ENCODE measurements at places on chromosomes 11 and 22.

DNA sequence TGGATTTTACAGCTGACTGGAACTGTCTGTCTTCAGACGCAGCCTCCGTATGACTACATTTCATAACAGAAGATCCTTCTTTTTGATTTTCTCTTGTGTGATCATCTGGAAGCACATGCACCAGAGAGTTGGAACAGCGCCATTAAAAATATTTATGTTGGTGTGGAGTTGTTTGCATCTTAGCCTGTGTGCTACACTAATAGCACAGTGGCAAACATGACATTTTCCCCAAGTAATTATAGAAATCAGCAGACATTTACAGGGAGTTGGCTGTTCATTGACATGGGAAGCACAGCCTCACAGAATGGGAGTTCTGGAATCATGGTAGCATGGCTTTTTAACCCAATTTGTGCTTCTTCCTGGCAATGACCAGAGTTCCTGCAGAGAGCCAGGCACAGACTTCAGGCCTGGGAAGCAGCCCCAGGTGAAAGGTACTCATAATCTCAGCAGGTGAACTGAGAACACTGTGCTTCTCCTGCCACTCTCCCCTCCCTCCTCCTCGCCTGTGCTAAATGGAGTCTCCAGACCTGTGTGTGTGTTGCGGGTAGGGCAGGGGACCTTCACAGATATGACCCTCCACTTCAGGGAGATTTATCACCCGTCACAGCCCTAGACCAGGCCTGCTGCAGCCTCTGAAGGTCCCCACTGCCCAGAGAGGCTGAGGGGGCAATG lies 82.8 kb upstream of the PLET1 start:
- DNase-seq, result no peak

GRCh38 chr11:65606876-65607613 lies 7.0 kb downstream of the MAP3K11 start:
- peak; percentile 48 for DNase-seq

DNA sequence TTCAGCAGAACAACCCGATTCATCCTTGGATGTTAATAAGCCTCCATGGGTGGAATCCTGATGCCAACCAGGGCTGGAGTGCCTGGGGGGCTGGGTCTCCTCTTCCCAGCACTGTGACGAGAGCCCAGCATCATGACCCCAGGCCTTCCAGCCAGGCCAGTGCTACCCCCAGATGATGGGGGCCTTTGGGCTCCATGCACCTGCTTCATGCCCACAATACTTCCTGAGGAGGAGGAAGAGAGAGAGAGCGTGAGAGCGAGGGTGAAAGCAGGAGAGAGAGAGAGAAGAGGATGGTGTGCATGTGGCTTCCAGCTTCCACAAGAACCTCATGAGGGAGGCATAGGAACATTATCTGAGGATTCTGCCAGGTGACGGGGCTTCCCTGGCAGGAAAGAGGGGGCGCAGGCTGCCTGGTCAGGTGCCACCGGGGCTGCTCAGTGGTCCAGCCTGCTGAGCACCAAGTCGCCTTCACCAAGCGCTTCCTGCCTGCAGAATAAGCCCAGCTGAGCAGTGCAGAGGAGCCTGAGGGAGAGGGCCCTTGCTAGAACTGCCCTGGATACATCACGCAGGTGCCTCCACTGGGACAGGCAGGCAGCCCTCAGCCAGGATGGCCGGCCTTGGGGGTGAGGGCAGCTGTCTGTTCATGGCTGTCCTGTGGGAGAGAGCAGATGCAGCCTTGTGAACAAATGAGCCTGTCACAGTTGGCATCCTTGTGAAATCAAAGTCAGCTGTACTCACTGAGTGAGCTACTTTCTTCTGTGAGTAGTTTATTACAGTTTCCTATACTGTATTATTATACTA lies 243.3 kb upstream of the B3GAT1 start:
- DNase-seq, result no peak

- no peak for DNase-seq
Measured at GRCh38 chr22:37062702-37063381, 11.3 kb downstream of the KCTD17 start.

DNA sequence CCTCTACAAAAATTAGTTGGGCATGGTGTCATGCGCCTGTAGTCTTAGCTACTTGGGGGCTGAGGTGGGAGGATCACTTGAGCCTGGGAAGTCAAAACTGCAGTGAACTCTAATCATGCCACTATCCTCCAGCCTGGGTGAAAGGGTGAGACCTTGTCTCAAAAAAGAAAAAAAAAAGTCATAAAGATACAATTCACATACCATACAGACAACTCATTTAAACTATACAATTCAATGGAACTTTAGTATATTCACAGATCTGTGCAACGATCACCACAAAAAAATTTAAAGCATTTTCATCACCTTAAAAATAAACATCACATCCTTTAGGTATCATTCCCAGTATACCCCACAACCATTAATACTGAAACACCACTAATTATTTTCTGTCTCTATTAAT lies 201.2 kb downstream of the PGR start:
- no peak for DNase-seq

Measured in NAMALWA (cell line).